ENCODE measurements at places on chromosomes 1 and 21.

DNA sequence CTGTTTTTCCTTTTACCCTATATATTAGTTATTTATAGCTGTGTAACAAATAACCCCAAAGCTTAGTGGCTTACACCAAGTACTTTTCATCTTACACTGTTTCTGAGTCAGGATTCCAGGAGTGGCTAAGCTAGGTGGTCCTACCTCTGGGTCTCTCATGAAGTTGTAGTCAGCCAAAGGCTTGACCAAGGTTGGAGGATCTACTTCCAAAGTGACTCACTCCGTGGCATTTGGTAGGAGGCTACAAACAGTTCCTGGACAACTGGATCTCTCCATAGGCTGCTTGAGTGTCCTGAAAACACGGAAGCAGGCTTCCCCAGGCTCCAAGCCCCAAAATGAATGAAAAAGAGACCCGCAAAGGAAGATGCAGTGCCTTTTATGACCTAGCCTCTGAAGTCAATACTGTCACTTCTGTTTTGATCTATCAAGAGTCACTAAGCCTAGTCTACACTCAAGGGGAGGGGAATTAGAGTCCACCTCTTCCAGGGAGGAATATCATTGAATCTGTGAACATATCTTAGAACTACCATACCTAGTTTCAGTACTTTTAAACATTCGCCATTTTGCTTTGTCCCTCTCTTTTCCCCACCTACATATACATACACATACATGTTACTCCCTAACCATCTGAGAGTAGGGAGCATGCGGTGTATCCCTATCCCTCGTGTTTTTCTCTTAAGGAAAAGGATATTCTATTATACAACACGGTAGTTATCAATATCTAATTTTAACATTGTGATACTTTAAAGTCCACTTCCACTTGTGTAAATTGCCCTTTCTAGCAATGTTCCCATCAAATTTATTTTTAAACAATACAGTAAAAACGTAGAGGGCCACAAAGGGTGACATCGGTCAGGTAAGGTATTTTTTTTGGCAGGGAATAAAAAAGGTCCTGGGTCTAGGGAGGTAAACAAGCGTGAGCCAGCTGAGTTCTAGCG lies 67.2 kb downstream of the SLC35A3 start:
- no peak for DNase-seq

- no peak for DNase-seq
Measured at GRCh38 chr1:47187231-47187925, 2.5 kb downstream of the PDZK1IP1 start.

- no peak for DNase-seq
Measured at GRCh38 chr1:192539297-192540092, 36.1 kb upstream of the RGS1 start.

GRCh38 chr1:167928457-167928852 lies 8.0 kb upstream of the DCAF6 start:
- DNase-seq: no peak

GRCh38 chr1:17392199-17392740 lies 20.3 kb downstream of the PADI6 start:
- no peak for DNase-seq

GRCh38 chr21:37762606-37763005 lies 153.7 kb downstream of the KCNJ6 start:
- no peak for DNase-seq
